Body of pancreas (tissue), 4 donors: ENCODE measurements at places on chromosomes 13 and 19. TPM values are rescaled to one million over a fixed set of nuclear protein-coding genes. Genes with fewer than 3 reads are reported as not detected.
A peak's percentile ranks its signal among the peaks of the same experiment; 100 is the strongest.

- no peak for DNase-seq
Measured at GRCh38 chr19:44702551-44703176, 3.7 kb downstream of the CEACAM16 start.

DNA sequence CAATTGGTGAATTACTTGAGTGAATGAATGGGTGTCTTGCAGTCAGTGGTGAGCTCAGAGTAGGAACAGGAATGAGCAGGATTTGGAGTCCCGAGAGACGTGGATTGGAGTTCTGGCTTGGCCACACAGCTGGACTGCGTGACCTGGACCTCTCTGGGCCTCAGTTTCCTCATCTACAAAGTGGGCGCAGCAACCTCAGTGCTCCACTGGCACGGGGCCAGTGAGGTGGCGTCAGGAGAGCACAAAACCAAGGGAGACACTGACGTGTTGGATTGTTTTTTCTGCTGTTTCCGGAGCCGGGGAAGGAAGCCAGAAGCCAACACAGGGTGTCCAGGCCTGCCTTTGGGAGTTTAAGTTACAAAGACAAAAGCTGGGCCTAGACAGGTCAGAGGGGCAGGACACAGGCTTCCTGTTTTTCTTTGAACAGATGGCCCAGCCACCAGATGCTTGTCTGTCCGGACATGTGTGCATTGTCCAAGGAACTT lies 6.5 kb upstream of the DOCK6 start:
- peak; percentile 38 for DNase-seq

DNA sequence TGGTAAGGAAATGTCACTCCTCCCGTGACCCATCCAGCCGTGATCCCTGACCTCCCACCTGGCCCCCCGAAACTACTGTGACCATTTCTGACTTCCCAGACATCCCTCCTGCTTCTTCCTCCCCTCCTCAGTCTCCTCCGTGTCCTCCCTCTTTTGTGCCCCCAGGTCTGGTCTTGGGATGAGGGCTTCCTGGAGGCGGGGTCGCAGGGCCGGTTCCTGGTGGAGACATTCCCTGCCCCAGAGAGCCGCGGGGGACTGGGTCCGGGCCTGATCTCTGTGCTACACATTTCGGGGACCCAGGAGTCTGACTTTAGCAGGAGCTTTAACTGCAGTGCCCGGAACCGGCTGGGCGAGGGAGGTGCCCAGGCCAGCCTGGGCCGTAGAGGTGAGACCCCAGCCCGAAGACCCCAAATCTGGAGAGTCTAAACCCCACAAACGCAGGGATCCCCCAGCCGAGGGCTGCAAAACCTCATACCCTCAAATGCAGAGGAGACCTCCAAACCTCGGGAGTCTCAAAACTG lies 5.0 kb downstream of the KIRREL2 start:
- no peak for DNase-seq

- DNase-seq, result no peak
Measured at GRCh38 chr13:30763786-30764413, 28.6 kb downstream of the ALOX5AP start.

- DNase-seq, result peak; percentile 74
Measured at GRCh38 chr13:51674276-51674675, 90.0 kb downstream of the WDFY2 start.

DNA sequence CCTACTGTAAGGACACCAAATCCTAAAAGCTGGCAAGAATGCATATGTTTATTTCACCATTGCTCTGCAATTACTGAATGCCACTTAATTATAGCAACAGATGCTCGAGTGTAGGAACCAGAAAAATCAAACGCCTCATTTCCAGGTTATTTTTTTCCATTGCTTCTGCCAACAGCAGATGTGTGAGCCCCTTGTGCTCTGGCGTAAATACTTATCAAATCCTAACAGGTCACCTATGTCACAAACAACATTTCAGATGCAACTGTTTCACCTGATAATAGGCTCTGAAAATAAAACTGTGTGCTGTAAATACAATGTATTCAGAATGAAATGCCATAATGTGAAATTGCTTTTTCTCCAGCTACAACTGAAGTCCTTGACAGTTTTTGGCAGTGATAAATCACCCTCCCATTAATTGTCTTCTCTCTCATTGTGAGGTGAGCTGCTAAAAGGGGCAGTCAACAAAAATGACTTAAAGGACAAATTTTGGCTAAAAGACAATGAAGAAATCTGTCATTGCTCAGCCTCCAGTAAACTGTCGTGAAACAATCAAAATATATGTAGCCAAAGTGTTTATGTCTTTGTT lies 344.0 kb downstream of the DACH1 start:
- no peak for DNase-seq

- peak; percentile 31 for DNase-seq
Measured at GRCh38 chr19:30450100-30450499, 77.9 kb downstream of the ZNF536 start.

The IL4I1 gene
- total RNA-seq, result not detected

The RHPN2 gene
- total RNA-seq, result 11.2 TPM

The SIGLEC7 gene
- total RNA-seq, result not detected

The C13orf42 gene
- not detected for total RNA-seq
